ENCODE measurements at places on chromosomes 12 and 14. TPM values are rescaled to one million over a fixed set of nuclear protein-coding genes. Genes with fewer than 3 reads are reported as not detected.

The L3HYPDH gene
- 15.6 TPM for polyA plus RNA-seq

The RASSF8 gene
- polyA plus RNA-seq: 11.5 TPM

GRCh38 chr14:91119556-91120311 is 5.9 kb downstream of the DGLUCY start:
- H3K27ac ChIP-seq: no peak overlapping the region
- no peak overlapping the region for H3K4me3 ChIP-seq
- H3K4me1 ChIP-seq: peaks cover 30% of the 10 kb centered on the region
- H3K36me3 ChIP-seq: no peaks in the 10 kb centered on the region
- DNase-seq: no peak
- H3K27me3 ChIP-seq: no peaks in the 10 kb centered on the region

GRCh38 chr14:49930720-49931119 is 37.8 kb downstream of the ARF6 start:
- no peak overlapping the region for H3K4me3 ChIP-seq
- H3K36me3 ChIP-seq: no peaks in the 10 kb centered on the region
- no peaks in the 10 kb centered on the region for H3K27me3 ChIP-seq
- no peak overlapping the region for H3K27ac ChIP-seq

DNA sequence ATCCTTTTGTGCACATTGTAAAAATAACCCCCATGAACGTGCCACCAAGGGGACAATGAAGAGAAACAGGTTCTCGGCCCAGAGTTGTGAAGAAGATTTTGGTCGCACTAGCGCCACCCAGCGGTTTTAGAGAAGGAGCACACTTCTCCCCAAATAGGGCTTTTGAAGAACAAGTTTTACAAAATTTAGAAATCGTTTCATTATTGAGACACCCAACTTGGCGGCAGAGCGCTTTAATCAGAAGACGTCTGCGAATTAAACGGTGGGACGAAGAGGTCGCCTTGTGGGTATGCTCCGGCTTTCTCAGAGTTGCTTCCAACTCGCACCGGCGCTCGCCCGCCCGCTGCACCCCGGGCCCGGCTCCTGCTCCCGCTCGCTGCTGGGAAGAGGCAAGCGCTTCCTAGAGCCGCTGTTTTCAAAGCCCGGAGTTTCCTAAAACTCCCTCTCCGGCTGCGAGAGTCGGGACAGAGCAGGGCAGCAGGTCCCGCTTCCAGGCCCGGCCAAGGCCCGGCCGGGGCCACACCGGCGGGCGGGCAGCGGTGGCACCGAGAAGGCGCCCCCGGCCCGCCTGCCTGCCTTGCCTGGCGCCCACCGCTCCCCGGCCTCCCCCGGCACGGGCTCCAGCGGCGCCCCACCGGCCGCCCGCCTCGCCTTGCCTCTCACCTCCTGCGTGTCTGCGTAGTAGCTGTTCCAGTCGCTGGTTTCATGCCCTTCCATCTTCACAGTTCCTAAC is 645 bp downstream of the FOXA1 start:
- DNase-seq: peak; percentile 89
- no peak overlapping the region for H3K27ac ChIP-seq

All from GM23338 (cell line).